Activated CD4-positive, alpha-beta memory T cell treated with anti-CD3 and anti-CD28 coated beads, Interleukin-2, amount 10 ng/mL, durations not matched to agents 7 days and 5 days (primary cell): ENCODE measurements at places on chromosomes 12 and 14. TPM values are rescaled to one million over a fixed set of nuclear protein-coding genes. Genes with fewer than 3 reads are reported as not detected.

- peak overlapping the region; percentile 98 for H3K27ac ChIP-seq
- peaks cover 68% of the 10 kb centered on the region for H3K4me1 ChIP-seq
- H3K36me3 ChIP-seq = peaks cover 25% of the 10 kb centered on the region
- H3K4me3 ChIP-seq = peak overlapping the region; percentile 87
- no peak for DNase-seq
Measured at GRCh38 chr12:75479963-75480461, 543 bp upstream of the GLIPR1 start.

The CCDC177 gene
- total RNA-seq = not detected

The RNU6-7 gene
- total RNA-seq = not detected

The CLEC6A gene
- not detected for total RNA-seq

DNA sequence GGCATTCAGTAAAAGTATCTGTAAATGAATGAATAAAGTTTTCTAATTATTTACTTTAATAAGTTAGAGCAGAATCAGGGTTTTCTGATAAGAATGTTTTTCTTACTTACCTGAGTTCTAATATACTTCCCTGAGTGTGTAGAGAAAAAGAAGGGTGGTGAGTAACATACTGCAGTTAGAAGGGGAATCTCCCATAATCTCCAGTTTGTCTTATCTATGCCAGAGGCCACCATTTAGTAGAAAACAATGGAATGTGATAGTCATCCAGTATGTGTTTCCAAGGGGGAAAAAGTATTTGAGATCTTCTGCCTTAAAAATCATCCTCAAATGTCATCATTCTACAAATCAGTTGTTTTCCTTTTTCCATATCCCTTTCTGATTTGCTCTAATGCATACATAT lies 56.5 kb upstream of the PAWR start:
- H3K27me3 ChIP-seq = peaks cover 4% of the 10 kb centered on the region
- H3K4me1 ChIP-seq = no peaks in the 10 kb centered on the region
- no peak overlapping the region for H3K27ac ChIP-seq
- H3K36me3 ChIP-seq = no peaks in the 10 kb centered on the region
- no peak overlapping the region for H3K4me3 ChIP-seq
